Activated CD8-positive, alpha-beta memory T cell treated with anti-CD3 and anti-CD28 coated beads, Interleukin-2, amount 50 U/mL, for 48 hours (primary cell): ENCODE measurements at places on chromosomes 13 and 19.

- DNase-seq, result no peak
Observed at GRCh38 chr13:110638257-110638656, 22.9 kb downstream of the NAXD start.

GRCh38 chr13:51614350-51614786 lies 30.1 kb downstream of the WDFY2 start:
- DNase-seq, result peak; percentile 68

GRCh38 chr19:33310606-33311325 lies 8.4 kb upstream of the CEBPA start:
- no peak for DNase-seq

- no peak for DNase-seq
Observed at GRCh38 chr13:39310961-39311360, 272.7 kb downstream of the NHLRC3 start.

- DNase-seq, result no peak
Observed at GRCh38 chr13:98260357-98261164, 83.5 kb upstream of the RNF113B start.

- DNase-seq, result no peak
Observed at GRCh38 chr13:43089912-43090498, 66.6 kb downstream of the DNAJC15 start.

DNA sequence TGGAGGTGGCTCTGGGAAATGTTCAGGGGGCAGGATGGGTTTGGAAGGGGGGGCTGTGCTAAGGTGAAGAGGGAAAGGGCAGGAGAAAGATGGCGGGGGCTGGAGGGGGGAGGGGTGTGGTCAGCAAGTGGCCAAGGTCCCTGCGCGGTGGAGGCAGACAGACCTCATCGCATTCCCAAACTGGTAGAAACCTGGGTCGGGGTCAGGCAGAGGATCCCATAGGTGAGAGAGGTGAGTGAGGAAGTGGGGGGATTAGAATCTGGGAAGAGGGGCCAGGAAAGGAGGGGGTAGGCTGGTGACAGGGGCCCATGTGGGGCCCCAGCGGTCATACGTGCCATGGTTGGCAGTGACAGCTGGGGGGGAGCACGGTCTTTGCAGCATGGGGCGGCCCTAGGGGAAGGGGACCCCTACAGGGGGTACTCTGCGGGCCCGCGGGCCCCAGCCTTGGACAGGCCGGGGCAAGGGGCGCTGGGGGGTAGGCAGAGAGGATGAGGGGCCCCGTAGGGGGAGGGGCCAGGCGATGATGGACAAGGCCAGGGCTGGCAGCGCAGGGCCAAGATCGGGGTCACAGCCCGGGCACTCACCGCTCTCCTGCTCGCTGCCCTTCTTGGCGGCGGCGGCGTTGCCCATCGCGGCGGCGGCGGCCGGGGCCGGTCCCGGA lies 514 bp downstream of the PRKACA start:
- peak; percentile 64 for DNase-seq

- DNase-seq, result no peak
Observed at GRCh38 chr19:17902701-17903100, 30.1 kb upstream of the CCDC124 start.

- no peak for DNase-seq
Observed at GRCh38 chr13:113628291-113629270, 29.4 kb downstream of the ATP4B start.

DNA sequence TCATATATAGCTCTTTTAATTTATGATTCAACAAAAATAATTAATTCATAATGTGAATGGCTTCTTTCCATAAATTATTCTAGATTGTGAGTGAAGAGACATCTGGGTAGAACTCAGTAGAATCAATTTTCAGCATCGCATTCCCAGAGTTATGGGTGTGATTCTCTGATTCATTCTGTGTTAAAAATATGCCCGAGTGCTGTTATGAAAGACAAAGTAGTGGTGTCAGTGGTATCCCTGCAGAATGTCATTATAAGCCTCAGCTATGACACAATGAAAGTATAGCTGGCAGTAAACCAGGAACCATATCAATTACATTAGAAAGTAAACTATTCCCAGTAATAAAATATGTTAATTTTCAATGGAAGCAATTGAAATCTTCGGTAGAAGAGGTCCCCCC lies 480.5 kb upstream of the SLITRK1 start:
- no peak for DNase-seq
